ENCODE measurements at places on chromosomes 6 and 20.

- DNase-seq, result no peak
Observed at GRCh38 chr6:25961619-25962148, 918 bp upstream of the TRIM38 start.

DNA sequence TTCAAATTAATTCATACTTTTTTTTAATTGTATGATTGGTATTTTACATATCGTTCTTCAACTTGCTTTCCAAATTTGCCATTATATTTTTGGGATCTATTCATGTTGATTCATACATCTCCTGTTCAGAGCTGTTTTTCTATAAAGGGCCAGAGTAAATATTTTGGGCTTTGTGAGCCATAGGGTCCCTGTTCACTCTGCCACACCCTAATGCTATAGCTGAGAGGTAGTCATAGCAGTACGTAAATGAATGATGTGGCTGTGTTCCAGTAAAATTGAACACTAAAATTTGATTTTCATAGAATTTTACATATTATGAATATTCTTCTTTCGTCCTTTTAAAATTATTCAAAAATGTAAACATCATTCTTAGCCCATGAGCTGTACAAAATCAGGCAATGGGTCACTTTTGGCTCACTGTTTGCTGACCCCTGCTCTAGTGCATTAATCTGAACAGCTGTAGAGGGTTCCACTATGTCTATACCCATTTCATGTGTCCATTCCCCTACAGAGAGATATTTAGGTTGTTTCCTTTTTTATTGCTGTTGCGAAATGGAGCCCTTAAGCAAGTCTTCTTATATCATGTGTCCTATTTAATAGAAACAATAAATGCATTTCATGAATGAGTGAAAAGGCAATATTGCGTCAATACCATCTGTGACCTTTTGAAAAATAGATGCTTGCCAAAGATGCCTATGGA is 136.4 kb upstream of the SALL4 start:
- no peak for DNase-seq

DNA sequence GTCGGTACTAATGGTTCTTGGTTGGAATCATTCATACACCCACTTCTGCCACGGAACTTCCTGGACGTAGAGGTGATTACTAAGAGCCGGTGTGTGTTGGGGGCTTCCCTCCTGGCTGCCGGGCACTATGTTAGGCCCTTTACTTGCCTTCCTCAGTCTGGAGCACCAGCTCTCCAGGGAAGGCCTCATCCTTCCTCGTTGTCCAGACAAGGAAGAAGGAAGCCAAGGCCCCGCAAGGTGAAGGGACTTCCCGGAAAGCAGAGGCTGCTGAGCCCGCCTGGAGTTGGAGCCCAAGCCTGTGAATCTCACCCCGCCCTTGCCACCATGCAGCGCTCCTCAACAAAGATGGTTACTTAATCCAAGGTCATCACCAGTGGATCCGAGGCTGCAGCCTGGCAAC is 26.2 kb downstream of the AAR2 start:
- DNase-seq, result no peak

DNA sequence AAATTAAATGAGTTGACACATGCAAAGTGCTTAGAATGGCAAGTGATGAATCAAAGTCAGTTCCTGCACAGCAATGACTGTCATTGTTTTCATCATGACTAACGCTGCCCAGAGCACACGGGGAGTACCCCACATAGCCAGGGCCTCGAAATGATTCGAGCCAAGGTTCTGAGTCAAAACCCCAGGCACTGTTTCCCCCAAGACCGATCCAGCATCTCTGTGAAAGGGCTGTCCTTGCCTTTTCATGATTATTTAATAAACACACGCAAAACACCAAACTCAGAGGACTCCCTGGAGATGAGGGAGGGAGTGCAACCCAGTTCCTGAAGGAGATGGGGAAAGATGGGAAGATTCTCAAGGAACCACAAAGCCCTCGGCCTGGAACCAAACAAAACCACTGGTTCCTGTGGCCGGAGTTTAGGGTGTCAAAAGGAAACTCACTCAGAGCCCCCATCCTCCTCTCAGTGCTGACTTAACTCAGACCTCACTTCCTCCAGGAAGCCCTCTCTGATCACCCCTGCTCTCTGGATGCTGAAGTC is 3.8 kb downstream of the PREX1 start:
- peak; percentile 86 for DNase-seq

DNA sequence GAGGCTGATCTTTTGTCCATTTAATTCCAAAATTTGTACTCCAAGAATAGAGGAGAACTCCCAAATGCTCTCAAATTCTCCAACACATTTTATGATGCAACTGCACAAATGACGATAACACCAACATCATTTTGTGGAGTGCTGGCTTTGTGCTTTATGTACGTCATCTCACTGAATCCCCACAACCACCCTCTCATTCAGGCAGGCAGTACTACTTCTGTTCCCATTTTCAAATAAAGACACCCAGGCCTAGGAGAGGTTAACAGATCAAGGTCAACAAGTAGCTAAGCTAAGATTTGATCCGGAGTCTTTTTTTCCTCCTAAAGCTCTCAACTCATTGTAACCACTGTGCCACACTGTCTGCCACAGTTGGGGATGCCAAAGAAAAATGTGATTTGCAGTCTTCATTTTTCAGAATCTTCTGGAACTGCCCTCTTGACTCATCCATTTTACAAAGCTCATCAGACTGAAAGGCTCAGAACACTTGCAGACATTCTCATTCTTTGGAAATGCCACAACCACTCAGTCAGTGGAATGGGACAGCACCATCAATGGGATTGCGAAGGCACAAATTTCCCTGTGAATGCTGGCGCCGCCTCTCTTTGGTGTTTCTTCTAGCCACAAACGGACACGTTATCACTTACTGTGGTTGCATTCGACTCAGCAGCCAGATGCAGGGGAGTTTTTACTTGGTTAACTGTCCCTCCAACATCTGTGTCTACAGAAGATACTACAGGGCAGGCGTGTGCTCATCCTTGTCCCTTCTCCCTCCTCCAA is 184.4 kb downstream of the GJA10 start:
- peak; percentile 70 for DNase-seq

DNA sequence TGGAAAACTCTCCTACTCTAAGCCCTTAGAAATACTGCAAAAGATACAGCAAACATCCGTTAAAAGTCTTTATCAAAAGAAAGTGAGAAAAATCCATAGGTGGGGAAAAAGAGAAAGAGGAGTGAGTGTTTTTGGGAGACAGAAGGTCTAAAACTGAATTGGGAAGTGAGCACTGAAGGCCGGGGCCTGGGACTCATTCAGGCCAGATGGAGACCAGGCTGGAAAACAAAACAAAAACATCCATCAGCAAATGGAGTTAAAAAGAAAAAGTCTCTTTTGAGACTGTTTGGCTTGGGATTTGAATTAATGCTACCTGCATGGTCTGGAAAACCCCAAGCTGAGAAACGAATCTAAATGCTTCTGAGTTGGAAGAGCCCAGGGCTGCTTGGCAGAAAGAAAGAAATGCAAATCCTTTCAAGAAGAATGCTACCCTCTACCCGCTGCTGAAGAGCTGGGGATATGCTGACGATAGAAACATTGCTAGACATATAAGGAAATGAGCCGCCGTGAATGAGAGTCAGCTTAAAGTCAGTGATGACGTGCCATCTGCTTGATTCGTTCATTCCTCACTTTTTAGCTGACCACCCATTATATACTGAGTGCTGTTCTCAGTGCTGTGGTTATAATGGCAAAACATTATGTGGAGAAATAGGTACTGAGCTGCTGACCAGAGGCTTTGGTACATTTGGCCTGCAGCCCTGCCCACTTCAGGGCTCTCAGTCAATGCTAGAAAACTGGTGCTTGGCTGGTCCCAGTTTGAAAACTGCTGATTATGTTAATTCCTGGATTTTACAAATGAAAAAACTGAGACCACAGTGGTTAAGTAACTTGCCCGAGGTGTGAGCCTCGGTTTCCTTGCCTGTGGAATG is 28.0 kb upstream of the TULP4 start:
- no peak for DNase-seq

- DNase-seq, result no peak
Observed at GRCh38 chr6:140046016-140046632, 671.7 kb upstream of the CITED2 start.

Data from stimulated activated effector memory CD8-positive, alpha-beta T cell treated with anti-CD3 and anti-CD28 coated beads, Interleukin-12 subunit alpha, Interleukin-12 subunit beta, amount 100 ng/mL, for 72 hours (primary cell).